GM23248 (cell line): ENCODE measurements at places on chromosomes 7 and 10.
A peak's percentile ranks its signal among the peaks of the same experiment; 100 is the strongest.

DNA sequence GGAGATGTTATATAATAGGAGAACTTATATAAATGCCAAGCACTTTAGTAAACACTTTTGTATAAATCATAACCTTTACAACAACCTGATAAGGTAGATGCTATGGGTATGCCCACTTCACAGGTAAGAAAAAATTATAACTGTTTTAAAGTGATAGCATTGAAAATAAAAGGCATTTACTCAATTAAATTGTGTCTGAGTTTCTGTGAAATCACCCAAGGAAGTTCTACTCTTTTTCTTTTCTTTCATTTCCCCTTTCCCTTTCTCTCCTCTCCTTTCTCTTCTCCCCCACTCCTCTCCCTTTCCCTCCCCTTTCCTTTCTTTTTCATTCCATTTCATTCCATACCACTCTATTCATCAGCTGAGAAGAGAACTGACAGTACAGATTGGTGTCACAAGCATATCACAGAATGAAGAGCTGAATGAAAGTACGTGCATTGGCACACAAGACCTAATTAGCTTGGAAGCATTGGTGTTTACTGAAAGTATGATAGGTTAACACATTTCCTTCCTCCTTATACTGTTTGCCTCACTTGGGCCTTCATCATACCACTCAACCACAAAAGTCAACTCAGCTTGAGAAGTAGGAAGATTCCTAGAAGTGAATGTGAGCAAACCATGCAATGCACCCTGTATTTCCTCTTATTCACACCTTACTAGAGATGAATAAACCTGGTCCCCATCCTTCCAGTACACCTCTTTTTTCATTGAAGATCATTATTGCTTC, 117.9 kb upstream of the AGR3 start:
- DNase-seq = no peak

GRCh38 chr7:138911007-138911406, 70.2 kb downstream of the KIAA1549 start:
- no peak for DNase-seq

DNA sequence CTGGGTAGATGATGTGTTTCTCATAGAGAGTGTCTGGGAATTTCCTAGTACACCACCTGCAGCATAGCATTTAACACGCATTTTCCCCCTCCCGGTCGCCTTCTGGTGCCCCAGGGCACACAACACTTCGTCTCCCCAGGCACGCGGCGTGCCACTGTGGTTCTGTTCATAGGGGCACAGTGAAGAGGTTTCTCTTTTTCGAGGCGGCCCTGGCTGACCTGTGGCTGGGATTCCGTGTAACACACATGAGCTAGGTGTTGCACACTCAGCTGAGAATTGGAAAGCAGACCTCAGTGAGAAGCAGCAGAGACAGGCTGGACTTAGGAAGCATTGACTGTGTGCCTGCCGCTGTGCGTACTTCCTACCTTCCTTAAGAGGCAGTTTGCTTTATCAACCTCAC, 214.3 kb upstream of the SHH start:
- no peak for DNase-seq

DNA sequence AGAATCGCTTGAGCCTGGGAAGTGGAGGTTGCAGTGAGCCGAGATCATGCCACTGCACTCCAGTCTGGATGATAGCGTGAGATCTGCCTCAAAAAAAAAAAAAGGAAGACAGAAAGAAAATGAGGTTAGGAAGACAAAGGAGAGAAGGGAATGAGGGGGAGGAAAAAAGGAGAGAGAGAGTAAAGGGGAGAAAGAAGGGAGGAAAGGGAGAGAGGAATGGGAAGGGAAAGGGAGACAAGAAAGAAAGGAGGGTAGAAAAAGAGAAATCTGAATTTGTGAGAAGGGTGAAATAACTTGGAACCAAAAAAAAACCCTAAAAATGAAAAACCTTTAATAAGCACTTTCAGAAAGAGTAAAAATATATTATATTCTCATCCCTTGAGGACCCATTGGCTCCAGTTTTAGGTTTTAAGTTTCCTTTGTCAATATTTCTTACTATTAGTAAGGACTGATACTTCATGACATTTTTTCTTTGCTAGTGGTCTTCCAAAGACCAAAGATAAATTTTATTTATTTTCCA, 54.9 kb downstream of the POT1 start:
- no peak for DNase-seq

DNA sequence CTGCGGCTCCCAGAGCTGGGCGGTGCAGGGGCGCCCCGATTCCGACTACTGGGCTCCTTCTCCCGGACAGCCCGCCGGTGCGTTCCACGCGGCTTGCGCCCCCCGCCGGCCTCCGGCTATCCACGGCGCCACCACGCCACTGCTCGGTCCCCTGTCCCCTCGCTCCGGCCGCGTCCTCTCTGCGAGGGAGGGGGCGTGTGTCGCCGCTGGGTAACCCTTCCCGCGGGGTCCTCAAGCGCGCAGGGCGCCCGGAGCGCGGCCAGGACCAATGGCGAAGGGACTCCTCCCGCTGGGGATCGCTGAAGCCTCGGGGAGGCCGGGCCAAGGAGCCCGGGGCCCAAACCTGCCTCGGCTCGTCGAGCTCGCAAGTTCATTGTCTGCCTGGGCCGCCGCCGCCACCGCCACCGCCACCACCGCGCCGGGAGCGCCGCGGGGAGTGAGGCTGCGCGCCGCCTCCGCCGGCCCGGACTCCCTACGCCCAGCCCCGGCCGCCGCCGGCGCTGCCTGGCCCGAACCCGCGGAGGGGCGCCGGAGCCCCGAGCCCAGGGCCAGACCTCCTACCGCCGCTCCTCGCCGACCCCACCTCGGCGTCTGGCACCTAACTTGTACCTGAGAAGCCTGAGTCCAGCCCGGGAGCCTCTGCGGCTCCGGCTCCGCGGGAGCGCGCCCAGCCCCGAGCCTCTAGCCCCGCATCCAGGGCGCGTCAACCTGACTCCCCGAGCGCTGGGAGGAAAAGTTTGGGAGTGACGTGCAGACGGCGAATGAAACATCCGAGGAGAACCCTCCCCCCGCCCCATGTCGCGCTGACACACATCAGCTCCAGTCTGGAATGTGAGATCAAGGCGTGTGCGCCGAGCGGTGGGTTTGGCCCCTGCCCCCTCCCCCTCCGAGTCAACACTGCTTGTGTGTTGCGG, at the start of gene CHST15:
Gene CHST15 (minus strand): TSS at position 739 of the 914 bp plus-strand sequence. CDS start 47,386 bp downstream, outside the sequence.
- peak; percentile 38 for DNase-seq

- no peak for DNase-seq
These were observed 99.0 kb downstream of the PTPRE start for GRCh38 chr10:128005858-128006257.

DNA sequence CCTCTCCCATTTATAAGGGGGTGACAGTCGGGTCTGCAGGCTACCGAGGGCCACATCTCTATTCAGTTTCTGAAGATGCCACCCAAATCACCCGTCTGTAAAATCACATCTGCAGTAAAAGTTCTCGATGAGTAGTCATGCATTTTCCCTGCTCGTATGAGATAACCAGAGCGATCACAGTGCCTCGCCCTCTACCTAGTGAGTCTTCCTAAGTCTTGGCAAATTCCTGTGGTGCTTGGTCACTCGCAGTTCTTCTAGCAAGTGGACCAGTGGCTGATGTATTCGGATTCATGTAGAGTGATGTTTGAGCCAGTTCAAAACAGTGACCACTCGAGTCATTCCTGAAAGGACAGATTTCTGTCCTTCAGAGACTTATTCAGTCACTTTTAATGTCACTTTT, 44.9 kb downstream of the INSYN2A start:
- peak; percentile 26 for DNase-seq

GRCh38 chr10:15060638-15061037, 16.9 kb downstream of the OLAH start:
- no peak for DNase-seq

DNA sequence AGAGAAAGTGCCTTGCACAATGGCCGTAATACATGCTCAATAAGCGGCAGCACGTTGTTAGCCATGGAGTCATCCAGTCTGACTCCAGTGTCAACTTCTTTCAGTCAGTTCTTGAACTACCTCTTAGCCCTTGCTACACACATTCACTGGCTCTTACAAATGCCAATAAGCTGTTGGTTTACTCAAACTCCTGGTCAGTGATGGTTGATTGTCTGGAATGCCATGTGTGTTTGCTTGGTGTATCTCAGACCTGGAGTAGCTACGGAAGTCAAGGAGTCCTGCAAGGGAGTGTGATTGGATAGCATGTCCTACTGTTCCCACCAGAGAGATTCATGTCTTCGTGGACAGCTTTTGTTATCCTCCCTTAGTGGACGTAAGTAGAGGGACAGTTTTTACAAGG, 37.4 kb downstream of the HHEX start:
- no peak for DNase-seq

DNA sequence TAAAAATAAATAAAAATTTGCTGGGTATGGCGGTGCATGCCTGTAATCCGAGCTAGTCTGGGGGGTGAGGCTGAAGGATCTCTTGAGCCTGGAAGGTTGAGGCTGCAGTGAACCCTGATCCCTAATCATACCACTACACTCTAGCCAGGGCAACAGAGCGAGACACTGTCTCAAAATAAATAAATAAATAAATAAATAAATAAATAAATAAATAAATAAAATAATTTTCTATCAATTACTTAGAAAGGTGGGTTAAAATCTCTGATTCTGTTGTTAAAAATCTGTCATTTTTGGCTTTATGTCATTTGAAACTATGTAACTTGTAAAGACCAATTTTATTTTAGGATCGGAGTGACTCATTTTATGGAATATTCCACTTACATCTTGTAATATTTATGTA, 958.6 kb downstream of the NXPH1 start:
- DNase-seq = no peak

DNA sequence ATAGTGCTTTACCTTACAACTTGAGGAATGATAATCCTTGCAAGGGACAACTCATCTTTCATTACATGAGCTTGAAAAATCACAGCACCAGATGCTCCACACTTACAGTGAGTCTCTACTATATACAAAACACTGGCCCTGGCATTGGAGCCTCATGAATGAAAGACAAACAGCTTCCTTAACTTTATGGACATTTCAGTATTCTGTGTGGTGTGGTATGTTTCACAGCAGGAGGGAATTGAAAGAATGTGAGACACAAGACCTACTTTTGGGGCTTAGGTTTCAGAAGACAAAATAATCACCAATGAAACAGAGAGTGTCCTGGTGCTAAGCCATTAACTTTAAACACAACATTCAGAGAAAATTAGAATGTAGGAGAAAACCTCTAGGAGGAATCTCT, 1249.6 kb downstream of the XPNPEP1 start:
- no peak for DNase-seq

DNA sequence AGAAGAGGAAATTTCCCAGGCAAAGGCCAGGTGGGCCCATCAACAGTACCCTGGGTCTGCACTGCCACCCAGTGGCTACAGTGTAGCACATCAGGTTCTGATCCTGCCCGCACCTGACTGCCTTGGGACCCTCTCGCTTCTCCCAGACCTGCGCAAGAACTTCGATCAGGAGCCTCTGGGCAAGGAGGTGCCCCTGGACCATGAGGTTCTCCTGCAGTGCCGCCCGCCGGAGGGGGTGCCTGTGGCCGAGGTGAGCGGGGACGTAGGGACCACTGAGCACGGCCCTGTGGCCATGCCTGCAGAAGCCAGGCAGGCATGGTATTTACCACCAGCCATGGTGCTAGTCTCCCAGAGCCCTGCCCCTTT, 33.9 kb upstream of the SLC29A3 start:
- peak; percentile 65 for DNase-seq

GRCh38 chr10:77680811-77681210, 43.2 kb upstream of the KCNMA1 start:
- no peak for DNase-seq

DNA sequence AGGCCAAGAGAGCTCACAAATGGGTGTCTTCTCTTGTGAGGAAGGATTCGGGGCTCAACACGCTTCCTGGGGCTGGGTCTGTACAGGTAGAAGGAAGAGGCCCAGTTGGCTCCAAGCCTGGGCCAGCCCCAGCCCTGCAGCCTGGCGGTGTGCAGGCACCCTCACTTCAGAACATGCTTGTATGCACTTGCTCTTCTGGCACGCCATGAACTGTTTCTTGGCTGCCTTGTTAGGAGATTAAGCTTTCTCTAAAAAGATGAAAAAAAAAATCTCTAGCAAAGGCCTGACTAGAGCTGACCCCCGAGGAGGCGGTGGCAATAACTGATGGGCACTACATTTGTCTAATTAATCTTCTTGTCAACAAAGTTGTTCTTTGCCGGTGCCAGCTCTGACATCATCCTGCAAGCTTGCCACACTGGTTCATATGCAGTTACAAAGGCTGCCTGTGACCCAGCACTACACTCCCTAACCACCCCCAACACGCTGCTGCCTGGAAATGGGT, 94.7 kb downstream of the WDR11 start:
- peak; percentile 27 for DNase-seq

DNA sequence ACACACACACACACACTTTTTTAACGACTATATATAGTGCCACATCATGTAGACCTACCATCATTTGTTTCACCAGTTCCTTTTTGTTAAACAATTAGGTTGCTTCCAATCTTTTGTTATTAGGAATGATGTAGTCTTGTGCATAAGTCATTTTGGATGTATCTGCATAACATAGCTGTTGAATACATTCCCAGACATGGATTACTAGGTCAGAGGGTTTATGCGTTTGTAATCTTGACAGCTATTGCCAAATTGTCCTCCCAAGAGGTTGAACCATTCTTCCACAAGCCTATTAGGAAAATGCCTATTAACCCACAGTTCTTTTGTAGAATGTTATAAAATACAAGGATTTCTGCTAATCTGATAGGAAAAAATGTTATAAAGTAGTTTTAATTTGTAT, 87.3 kb downstream of the PALS2 start:
- peak; percentile 34 for DNase-seq

GRCh38 chr7:137950263-137950621, 51.6 kb downstream of the CREB3L2 start:
- no peak for DNase-seq

- no peak for DNase-seq
These were observed 480.5 kb upstream of the FOXK1 start for GRCh38 chr7:4201566-4201965.

- DNase-seq = peak; percentile 53
These were observed 529.5 kb upstream of the SEMA3D start for GRCh38 chr7:85716353-85716752.

DNA sequence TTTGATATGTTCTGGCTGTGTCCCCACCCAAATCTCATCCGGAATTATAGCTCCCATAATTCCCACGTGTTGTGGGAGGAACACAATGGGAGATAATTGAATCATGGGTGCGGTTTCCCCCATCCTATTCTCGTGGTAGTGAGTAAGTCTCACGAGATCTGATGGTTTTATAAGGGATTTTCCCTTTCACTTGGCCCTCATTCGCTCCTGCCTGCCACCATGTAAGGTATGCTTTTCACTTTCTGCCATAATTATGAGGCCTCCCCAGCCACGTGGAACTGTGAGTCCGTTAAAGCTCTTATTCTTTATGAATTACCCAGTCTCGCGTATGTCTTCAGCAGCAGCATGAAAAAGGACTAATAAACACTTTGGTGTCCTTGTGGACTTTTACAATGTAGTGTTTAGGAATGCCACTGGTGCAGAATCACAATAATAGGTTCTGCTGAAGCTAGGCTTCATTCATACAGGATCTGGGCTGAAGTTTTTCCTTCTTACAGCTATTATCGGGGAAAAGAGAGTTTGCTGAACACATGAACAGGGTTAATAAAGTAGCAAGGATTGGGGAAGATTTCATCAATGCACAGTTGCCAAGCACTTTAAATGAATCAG, 74.3 kb downstream of the CPED1 start:
- no peak for DNase-seq
